Vagina (tissue), 2 donors: ENCODE measurements at places on chromosomes 13 and 19.
A peak's percentile ranks its signal among the peaks of the same experiment; 100 is the strongest.

DNA sequence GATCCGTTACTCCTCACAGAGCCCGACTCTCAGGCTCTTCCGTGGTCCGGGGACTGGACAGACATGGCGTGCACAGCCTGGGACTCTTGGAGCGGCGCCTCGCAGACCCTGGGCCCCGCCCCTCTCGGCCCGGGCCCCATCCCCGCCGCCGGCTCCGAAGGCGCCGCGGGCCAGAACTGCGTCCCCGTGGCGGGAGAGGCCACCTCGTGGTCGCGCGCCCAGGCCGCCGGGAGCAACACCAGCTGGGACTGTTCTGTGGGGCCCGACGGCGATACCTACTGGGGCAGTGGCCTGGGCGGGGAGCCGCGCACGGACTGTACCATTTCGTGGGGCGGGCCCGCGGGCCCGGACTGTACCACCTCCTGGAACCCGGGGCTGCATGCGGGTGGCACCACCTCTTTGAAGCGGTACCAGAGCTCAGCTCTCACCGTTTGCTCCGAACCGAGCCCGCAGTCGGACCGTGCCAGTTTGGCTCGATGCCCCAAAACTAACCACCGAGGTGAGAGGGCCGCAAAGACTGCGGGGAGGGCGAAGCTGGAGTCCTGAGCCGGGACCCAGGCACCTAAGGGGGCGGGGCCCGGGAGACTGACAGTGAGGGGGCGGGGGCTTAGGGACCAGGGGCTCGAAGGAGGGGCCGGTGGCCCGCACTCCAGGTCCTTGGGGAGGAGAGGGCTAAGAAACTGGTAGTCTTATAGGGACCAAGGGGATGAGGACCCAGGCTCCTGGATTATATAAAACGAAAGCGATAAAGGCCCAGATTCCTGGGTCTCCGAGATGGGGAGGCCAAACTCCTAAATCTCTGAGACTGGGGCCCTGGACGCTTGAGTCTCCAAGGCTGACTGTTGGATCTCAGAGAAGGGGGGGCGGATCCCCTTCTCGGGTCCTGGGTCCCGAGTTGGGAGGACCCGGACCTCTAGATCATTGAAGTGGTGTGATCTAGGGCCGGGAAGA lies 2.0 kb downstream of the ETV2 start:
- DNase-seq, result no peak

GRCh38 chr13:32381539-32381938 lies 46.4 kb downstream of the N4BP2L1 start:
- DNase-seq, result no peak

- DNase-seq, result no peak
Measured at GRCh38 chr13:87078947-87079795, 592.0 kb upstream of the SLITRK5 start.

GRCh38 chr13:110682746-110683145 lies 23.2 kb downstream of the CARS2 start:
- DNase-seq, result no peak

DNA sequence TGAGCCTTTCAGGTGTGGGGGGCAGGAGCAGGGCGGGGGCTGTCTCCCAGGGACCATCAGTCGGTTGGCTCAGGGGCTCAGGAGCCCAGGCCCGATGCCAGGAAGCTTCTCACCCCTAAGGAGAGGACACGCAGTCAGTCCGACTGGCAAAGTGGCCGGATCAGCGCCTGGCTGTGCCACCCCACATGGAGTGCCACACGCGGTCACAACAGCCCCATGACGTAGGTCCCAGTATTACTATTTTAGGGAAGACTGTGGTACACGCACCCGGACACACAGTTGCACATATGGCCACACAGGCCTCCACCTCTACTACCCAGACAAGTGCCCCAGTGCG lies 29.3 kb upstream of the GRTP1 start:
- peak; percentile 80 for DNase-seq

DNA sequence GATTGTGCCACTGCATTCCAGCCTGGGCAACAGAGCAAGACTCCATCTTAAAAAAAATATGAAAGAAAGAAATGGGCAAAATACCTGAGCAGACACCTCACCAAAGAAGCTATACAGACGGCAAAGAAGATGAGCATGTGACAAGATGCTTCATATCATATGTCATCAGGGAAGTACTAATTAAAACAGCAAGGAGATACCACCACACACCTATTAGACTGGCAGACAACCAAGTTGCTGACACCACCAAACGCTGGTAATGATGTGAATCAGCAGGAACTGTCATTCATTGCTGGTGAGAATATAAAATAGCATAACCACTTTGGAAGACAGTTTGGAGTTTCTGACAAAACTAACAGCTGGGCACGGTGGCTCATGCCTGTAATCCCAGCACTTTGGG lies 11.5 kb upstream of the TFDP1 start:
- peak; percentile 34 for DNase-seq

DNA sequence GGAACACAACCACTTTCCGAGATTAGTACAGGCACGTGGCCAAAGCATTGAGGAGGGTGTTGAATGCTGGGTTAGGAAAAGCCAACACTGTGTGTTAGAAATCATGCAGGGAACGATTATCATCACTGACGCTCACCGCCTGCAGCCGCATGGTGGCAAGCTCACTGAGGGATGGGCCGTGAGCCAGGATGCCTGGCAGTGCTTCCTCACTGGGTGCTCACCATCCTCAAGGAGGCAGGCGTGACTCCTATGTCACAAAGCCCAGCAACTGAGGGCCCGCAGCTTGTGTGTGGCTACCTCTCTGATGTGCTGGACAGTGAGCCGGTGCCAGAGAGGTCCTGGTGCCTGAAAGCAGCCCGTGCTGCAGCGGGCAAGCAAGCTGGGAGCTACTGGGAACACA lies 30.4 kb upstream of the TIMM44 start:
- DNase-seq, result no peak

- DNase-seq, result no peak
Measured at GRCh38 chr13:25335856-25336255, 34.4 kb downstream of the NUP58 start.

DNA sequence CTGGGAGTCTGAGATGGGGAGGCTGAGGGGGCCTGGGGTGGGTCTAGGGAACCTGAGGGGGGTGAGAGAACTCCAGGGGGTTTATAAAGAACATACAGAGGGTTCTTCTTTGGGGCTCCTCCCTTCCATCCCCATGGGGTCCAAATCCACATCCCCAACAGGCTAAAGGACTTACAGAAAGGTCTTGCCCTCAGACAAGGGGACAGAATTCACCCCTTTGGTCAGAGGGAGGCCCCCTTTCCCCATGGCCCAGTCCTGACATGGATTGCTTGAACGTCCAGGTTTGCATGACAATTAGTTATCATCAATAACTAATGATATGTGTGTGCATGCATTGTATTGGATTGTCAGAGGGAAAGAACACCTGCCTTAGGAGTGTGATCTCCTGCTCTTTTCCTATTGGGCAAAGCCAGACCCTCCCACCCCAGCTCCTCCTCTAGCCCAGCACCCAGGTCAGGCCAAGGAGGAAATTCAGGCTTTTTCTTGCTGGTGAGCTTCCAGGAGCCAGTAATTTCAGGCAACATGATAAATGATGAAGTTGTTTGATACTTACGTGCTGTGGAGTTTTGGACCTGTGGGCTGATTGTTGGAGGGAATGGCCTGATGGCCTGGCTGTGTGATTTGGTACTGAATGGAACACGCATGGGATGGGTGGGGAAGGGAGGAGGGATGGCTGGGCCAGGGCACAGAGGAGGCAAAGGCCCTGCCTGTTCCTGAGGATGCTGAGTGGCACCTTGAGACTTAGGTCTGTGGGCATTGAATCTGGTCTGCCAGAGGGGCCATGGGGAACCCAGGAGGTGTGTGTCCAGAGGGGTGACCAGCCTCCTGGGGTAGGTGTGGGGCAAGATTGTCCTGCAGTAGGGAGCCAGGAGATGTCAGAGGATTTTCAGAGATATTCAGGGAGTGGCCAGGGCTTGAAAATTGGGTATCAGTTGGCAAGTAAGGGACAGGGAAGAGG lies 1.1 kb downstream of the KLHL26 start:
- DNase-seq, result no peak

GRCh38 chr13:66543780-66544179 lies 686.4 kb downstream of the PCDH9 start:
- DNase-seq, result no peak

- no peak for DNase-seq
Measured at GRCh38 chr19:50875795-50876422, 2.7 kb downstream of the KLK2 start.

DNA sequence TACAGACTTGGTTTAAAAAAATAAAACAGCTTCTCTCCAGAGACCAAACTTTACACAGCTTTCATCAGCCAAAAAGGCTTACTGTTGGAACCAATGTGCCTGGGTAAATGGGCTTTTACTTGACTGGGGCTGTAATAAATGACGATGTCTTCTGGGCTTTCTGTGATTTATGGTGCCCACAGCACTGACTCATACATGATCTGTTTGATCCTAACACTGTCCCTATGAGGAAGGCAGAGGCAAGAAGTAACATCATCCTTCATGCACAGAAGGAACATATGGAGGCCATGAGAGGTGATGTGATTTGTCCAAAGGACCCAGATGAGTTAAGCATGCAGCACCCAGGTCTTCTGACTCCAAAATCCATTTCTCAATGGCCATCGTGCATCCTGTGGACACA lies 77.4 kb downstream of the DOCK9 start:
- DNase-seq, result no peak

DNA sequence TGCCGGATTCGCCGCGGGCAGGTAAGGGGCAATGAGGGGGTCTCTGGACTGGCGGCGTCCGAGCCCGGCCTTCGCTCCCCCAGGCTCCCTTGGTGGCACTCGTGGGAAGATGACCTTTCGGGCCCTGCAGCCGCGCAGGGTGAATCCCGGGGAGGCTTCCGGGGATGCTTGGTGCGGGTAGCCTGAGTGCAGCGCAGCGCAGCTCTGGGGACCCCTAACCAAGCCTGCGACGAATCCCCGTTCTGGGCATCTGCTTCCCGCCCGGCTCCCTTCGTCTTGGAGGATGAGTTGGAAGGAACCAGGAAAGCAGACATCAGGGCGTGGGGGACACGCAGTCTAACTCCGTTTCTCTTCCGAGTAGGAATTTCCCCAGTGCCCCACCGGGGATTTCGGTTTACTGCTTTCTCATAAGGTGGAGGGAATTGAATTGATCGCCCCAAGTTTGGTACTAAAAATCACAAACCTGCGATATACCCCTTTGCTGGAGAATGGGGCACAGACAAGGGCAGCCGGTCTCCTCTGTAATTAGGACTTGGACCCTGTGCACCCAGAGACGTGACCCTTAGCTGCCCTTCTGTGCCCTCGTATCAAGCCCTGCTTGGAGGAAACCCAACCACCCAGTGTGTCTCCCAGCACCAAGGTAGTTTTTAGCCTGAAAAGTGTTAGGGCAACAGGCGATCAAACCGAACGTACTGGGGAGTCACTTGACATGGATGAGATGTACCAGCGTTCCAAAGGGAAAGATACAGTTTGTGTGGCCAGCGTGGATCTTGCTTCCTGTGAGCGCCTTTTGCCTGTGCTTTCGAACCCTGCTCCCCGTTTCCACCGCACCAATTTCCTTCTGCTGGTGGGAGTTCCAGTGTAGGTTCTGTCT lies 1.0 kb downstream of the GPC5 start:
- DNase-seq, result no peak

GRCh38 chr19:58558623-58559274 lies 338 bp upstream of the UBE2M start:
- DNase-seq, result peak; percentile 97

DNA sequence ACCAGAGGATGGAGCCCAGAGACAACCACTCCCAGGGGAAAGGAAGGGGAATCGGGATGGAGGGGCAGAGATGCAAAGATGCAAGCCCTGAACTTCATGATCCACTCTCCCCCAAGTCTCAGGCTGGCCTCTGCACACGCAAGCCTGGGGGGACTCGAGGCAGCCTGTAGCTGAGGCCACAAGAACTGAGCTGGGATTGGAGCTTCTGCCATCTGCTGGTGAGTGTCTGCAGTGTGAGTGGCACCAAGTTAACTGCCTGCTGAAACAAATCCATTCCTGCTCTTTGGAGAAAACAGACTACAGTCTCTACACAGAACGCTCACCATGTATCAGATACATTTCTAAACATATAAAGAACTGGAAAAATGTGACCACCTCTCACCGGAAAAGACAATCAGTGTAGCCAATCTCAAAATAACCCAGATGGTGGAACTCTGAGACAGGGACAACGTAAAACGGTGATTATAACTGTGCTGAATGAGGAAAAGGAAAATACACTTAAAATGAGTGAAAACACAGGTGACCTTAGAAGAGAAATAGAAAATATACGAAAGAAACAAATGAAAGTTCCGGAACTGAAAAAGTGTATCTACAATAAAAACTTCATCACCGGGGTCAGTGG lies 62.1 kb downstream of the KLF2 start:
- DNase-seq, result no peak

DNA sequence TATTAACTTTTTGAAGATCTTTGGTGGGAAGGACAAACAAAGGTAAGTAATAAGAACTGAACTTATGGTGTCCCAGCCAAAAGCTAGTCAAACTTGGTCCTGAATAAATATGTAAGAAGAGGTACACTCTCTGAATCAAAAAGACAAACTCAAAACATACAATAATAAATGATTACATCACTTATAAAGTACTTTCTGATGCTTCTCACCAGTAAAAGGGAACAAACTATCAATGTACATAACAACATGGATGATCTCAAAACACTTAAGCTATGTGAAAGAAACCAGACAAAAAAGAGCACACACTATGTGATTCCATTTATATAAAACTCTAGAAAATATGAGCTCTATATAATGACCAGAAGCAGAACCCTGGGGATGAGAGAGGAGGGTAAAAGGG lies 138.3 kb downstream of the VWA8 start:
- DNase-seq, result no peak

DNA sequence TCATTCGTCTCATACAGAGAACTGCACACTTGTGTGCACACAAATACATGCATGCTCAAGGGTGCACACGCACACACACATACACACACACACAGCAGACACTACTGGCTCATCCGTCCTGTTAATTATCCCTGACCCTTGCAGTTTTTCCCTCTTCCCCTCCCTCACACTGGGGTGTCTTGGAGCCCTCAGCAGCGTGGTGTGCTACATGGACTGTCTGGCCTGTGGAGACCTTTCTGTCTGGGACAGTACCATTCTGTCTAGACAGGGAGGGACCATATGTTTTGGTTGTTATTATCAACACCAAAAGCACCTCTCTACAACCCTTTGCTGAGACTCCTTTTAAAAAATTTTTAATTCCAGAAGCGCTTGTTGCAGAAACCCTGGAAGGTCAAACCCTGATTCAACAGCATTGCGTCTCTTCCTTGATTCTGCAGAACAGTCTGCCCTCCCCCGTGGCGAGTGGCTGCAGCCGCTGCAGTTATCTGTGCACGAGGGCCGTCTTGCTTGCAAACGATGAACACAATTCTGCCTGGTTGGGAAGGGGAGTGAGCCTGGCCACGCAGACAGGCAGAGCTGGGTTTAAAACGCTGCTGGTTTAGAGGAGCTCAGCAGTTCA lies 374.0 kb downstream of the IRS2 start:
- DNase-seq, result no peak

DNA sequence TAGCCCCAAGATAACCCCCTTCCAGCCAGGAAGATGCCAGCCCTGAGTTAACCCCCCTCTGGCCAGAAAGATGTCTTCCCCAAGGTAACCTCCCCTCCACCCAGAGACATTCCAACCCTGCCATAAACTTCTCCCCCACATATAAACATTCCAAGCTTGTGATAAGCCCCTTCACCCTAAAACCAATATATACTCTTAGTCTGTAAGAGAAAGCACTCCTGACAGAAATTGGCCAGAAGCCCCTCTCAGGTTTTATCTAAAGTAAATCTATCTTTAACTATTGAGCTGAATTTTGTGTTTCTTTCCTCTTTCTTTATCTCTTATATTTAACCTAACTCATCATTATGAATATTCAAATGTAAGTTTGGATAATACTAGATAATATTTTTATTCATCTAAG lies 1775.8 kb upstream of the MIR17HG start:
- DNase-seq, result no peak
